NCI-H146 (cell line): ENCODE measurements at places on chromosomes 1 and 21.
A peak's percentile ranks its signal among the peaks of the same experiment; 100 is the strongest.

GRCh38 chr1:179154437-179154836, 72.6 kb downstream of the TOR3A start:
- DNase-seq, result no peak

- no peak for DNase-seq
Measured at GRCh38 chr21:35924714-35925301, 135.5 kb downstream of the SETD4 start.

DNA sequence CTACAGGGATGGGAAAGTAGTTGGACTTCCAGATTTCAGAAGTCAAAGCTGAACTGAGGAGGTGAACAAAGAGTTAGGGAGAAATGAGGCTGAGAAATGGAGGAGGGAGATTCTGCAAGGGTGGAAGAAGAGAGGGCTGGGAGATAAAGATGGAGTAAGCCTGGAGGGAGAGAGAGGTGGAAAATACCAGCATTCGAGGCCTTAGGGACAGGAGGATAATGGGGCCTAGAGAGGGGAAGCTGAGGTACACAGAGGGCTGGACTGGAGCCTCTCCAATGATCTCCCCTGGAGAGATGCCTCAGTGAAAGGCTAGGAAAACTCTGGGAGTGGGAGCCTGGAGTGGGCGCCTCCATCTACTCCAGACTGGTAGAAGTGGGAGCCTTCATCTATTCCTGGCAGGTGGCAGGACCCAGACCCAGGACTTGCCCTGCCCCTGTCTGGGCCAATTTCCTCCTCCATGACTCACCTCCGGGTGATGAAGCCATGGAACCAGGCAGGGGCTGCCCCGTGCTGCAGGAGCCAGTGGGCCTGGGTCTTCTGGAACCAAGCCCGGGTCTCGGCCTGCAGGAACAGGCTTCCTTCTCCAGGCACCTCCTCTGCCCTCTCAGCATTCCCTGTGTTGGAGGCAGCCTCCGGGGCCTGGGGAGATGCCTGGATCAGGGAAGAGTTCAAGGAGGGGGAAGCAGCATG, 1.9 kb downstream of the SH2D2A start:
- no peak for DNase-seq

GRCh38 chr1:12201352-12202189, 28.3 kb upstream of the VPS13D start:
- DNase-seq, result no peak

GRCh38 chr1:188129856-188130838, 1301.4 kb downstream of the PLA2G4A start:
- no peak for DNase-seq

DNA sequence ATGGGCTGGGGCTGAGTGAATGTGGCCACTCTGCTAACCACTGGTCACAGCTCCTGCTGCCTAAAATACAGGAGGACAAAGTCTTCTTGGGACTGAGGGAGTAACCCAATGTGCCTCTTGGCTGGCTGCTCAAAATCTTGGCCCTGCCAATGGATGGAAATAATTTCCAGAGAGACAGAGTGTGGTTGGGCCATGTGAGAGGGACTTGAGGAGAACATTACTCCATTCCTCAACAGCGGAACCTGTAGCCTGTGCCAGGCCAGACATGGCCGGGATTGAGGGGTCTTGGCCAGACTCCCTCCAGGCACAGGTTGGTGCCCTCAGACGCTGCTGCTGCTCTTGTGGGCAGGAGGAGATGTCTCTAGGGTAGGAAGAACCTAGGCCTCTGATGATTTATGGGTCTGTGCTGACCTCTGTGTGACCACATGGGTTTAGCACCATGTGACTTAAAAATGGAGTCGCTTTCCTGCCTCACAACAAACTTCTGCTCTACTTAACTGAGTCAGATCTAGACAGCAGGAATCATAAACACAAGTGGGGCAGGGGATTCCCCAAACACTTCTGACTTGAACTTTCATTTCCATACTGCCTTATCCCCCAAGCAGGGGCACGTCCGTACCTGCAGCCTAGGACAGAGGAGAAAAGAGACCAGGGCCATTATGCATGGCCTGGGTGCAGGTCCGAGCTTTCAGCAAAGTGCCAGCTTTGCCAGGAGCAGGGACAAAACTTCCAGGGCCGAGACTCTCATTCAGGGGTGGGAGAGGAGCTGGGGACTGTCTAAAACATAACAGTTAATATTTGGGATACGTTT, 79.2 kb downstream of the CD34 start:
- no peak for DNase-seq

- DNase-seq, result no peak
Measured at GRCh38 chr1:114468047-114468446, 43.0 kb downstream of the TRIM33 start.

DNA sequence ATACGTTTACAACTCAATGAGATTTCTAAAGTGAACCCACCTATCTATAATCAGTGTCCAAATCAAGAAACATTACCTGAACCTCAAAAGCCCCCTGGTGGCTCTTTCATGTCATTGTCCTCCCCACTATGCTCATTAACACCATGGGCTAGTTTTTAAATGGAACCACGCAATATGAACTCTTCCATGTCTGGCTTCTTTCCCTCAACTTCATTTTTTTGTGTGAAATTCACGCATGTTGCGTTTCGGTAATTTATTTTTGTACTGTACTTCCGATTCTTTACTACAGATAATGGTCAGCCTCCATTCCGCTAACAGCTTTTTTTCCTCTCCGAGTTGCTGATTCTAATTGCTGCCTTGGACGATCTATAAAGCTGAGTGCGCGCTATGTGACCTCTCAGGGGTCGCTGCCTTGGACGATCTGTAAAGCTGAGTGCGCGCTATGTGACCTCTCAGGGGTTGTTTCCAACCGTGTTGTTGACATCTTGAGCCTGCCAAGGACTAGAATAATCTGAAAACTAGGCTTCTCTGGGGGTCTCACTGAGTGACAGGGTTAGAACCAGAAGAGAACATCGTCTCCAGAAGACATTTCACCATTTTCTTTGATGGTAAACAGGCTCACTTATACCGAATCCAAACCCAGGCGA, 1.1 kb upstream of the CACYBP start:
- DNase-seq, result peak; percentile 76

DNA sequence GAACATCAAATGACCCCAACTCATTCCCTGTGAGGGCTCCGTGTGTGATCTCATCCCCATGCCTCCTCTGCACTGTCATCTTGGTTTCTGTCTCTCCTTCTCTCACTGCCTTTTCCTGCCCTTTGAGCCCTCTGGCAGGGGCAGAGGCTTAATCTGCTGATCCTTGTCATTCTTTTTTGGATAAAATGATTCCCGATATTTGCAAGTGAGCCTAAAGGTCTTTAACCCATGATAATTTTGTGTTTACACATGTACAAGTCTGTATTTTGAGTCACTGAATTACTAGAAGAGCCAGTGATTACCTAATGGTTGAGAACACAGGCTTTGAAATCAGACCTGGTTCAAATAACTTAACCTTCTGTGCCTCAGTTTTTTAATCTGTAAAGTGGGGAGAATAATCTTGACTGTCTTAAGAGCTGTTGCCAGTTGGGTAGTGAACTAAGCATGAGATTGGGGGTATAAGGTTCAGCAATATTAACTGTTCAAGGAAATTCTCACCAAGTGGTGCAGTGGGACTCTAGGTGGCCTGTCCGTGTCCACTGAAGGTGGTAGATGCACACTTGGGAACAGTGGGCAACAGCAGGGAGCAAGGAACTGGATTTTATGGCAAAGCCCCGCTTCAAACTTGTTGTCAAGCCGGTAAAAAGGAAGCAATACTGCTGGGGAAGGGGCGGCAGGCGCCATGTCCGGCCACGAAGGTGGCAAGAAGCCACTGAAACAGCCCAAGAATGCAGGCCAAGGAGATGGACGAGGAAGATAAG, 1.6 kb downstream of the ECHDC2 start:
- DNase-seq, result no peak

GRCh38 chr21:27555996-27556395, 589.1 kb upstream of the ADAMTS5 start:
- no peak for DNase-seq

- DNase-seq, result no peak
Measured at GRCh38 chr1:6803357-6803756, 18.1 kb downstream of the CAMTA1 start.

GRCh38 chr1:185987611-185988321, 253.6 kb downstream of the HMCN1 start:
- no peak for DNase-seq

DNA sequence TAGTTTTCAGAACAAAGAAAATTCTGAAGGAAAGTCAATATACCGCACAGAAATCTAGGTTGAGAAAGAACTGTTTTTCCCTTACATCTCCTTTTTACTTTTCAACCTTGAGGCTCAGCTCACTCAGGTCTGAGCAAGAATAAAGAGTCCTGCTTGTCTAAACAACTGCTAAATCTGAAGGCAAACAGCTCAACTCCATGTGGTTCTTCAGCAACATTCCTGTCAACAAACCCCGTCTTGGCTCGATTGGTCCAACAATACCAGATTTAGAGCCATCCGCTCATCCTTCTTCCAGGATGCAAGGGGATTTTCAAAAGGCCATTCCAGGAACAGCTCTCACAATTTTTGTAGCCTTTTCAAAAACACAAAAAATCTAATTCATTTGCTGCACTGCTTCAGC, 119.8 kb downstream of the HLCS start:
- no peak for DNase-seq

- no peak for DNase-seq
Measured at GRCh38 chr1:11751087-11751486, 10.9 kb upstream of the C1orf167 start.

DNA sequence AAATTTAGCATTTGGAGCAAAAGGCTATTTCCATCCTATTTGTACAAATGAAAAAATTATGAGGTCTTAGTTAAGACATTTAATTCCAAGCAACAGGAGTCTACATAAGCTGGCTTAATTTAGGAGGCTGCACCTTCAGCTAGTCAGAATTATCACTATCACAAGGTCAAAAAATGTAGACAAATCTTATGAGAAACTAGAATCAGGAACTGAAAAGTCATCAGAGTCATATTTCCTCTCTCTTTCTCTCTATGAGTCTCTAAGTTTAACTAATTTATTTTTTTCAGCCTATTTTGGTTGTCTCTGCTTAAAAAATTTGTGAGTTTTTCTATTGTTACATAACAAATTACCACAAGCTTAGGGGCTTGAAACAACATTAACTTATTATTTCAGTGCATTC, 807.1 kb upstream of the PRMT6 start:
- no peak for DNase-seq

- DNase-seq, result peak; percentile 54
Measured at GRCh38 chr21:42164064-42164789, 54.7 kb upstream of the ABCG1 start.

- DNase-seq, result peak; percentile 45
Measured at GRCh38 chr1:110593902-110594301, 12.3 kb downstream of the KCNA2 start.

- DNase-seq, result peak; percentile 93
Measured at GRCh38 chr21:41703857-41704501, 62.9 kb downstream of the RIPK4 start.

DNA sequence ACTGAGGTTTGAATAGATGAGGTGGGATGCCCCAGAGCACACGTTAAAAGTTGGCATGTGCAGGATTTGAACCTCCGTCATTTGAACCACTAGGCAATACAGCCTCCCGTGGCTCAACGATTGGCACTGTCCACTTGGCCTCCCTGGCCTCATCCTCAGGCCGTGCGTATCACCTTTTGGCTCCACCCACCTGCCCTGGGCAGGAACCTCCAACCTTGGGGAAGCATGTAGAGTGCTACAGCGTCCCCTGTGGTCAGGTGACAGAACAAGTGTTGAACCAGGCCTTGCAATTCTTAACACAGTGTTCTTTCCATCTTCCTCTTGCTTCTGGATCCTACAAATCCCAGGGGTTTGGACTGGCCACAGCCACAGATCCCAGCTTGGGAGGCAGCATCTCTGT, 112.6 kb downstream of the PAX7 start:
- no peak for DNase-seq

DNA sequence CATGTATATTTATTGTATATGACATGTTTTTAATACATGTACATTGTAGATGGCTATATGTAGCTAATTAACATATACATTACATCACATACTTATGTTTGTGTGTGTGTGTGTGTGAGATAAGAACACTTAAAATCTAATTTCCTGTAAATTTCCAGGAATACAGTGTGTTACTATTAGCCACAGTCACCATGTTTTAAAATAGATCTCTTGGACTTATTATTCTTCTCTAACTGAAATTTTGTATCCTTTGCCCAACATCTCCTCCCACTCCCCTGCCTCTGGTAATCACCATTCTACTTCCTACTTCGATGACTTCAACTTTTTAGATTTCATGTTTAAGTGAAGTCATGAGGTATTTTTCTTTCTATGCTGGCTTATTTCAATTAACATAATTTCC, 64.8 kb downstream of the FCRL5 start:
- DNase-seq, result no peak

GRCh38 chr1:78490861-78491450, at the start of gene PTGFR:
TSS of gene PTGFR (plus strand) at chr1:78490974. CDS start at chr1:78492744, 1,770 bp downstream.
- no peak for DNase-seq

DNA sequence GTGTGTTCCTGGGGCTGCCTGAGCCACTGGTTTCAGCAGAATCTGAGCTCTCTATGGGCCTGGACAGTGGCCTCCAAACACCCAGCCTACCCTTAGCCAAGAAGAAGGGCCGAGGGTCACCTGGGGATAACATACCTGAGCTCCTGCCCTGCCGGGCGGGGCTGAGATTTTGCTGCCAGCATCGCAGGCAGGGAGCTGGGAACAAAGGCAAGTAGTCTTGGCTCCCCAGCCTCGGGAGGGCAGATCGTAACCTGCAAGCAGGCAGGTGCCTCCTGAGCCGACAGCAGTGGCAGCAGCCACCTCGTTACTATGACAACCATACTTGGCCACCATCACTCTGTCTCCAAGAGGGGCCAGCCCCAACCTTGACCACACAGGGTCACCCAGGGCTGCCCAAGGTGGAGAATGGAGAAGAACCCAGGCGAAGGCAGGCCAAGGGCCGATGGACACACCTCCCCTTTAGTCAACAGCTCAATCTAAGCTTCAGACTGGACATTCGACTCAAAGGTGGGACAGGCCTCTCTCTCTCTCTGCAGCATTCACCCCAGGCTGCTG, 54.6 kb downstream of the TOMM20 start:
- DNase-seq, result peak; percentile 64

GRCh38 chr1:225811622-225812487, 1.9 kb downstream of the EPHX1 start:
- no peak for DNase-seq

DNA sequence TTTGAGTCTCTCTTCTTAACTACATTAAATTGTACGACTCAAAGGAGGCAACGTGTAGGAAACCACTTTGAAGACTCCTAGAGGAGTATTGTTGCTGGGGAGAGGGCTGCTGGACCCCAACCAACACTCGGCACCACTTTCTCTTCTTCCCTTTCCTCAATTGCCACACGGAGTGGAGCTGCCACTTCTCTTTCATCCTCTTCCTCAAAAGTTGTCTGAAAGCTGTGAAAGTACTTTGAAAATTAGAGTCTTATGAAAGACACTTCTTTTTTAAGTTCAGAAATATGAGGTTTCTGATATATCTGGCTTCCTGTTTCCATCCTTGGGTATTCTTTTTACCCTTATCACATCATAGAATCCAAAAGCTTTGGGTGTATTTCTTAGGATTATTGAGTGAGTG, 59.5 kb downstream of the MRPS6 start:
- no peak for DNase-seq

DNA sequence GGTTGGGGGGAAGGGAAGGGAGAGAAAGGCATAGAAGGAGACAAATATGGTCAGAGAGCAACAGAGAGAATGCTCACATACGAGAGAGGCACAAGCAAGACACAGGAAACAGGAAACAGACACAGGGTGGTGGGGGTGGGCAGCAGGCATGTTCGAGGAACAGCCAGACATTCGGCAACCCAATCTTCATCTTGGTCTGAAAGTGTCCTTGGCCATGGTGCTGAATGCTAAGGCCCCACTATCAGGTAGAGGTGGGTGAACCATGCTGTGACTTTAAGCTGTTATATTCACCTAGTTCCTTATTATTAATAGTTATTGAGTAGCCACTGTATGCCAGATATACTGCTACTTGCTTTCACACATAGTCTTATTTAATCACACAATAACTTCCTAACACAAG, 109.2 kb downstream of the DDX20 start:
- DNase-seq, result no peak
